ENCODE measurements at places on chromosomes 2 and 18.

GRCh38 chr2:86053166-86053565, 52.5 kb downstream of the POLR1A start:
- no peak for DNase-seq

DNA sequence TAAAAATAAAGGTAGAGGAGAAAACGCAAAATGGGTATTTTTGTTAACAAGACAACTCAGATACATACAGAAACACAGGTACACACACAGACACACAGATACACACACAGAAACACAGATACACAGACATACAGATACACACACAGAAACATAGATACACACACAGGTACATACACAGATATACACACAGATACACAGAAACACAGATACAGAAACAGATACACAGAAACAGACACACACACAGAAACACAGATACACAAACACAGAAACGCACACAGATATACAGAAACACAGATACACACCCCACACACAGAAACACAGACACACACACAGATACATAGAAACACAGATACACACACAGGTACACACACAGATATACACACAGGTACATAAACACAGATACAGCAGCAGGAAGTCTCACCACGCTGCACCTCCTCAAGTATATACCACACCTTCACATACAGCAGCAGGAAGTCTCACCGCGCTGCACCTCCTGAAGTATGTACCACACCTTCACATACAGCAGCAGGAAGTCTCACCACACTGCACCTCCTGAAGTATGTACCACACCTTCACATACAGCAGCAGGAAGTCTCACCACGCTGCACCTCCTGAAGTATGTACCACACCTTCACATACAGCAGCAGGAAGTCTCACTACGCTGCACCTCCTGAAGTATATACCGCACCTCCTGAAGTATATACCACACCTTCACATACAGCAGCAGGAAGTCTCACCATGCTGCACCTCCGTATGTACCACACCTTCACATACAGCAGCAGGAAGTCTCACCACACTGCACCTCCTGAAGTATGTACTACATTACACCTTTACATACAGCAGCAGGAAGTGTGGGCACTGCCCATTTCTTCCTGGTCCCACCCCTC, 250.5 kb downstream of the HDAC4 start:
- DNase-seq: peak; percentile 23

DNA sequence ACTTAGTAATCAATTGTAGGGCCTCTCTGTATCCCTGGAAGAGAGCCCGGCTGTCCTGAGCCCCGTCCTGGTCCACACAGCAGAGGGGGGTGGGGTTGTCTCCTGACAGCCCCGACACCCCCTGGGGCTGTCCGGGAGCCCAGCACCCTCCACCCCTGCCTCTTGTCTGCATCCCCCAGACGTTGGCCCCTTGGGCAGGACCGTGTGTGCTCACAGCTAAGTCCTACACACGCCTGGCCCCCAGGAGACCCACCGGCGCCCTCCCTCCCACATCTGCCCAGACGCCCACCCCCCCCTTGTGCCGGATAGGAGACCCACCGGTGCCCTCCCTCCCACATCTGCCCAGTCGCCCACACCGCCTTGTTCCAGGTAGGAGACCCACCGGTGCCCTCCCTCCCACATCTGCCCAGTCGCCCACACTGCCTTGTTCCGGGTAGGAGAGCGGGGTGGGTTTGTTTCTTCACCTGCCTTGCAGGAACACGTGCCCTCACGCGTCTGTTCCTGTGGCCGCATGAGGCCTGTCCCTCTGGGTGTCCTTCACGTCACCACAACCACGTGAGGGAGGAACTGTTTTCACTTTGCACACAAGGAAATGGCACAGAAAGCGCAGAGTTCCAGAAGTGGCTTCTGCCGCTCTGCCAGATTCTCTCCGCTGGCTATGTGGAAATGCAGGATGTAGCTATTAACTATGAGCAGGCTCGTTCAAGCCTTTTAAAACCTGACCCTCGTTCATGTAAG, 61.1 kb upstream of the NFATC1 start:
- no peak for DNase-seq

DNA sequence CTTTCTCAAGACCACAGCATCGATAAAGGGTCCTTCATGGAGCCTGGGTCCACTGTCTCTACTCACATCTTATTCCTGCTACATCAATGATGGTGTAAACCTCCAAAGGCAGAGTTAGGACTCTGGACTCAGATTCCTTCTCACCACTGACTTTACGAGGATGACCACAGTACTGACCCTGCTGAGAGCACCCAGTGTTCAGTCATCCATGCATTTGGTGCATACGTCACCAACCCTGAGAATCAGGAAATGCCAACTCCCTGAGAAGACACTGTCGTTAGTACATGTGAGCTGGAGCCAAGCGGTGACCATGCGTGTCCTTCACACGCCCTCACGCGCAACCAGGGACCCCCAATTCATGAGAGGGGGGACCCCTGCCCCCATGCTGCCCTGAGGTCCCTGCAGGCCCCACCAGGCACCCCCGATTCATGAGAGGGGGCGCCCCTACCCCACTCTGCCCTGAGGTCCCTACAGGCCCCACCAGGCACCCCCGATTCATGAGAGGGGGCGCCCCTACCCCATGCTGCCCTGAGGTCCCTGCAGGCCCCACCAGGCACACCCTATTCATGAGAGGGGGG, 178.4 kb upstream of the TPO start:
- no peak for DNase-seq

DNA sequence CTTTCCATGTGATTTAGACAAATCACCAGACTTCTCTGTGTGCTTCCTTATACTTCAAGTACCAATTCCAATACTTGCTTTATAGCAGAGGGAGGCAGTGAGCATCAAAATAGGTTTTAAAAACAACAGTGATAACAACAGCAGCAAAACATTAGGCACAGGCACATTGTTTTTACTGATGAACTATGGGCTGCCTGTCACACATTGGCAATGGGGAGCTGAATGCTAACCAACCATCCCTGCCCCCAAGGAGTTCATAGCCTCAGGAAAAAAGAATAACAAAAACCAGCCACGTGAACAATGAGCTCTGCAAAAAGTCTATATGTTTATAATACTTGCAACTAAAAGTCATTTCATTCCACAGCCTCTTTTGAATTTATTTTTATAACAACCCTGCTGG, 287.9 kb upstream of the TRIB2 start:
- no peak for DNase-seq
